ENCODE measurements at places on chromosomes 13 and 19.

- DNase-seq = no peak
Observed at GRCh38 chr13:21018220-21018619, 43.2 kb downstream of the LATS2 start.

DNA sequence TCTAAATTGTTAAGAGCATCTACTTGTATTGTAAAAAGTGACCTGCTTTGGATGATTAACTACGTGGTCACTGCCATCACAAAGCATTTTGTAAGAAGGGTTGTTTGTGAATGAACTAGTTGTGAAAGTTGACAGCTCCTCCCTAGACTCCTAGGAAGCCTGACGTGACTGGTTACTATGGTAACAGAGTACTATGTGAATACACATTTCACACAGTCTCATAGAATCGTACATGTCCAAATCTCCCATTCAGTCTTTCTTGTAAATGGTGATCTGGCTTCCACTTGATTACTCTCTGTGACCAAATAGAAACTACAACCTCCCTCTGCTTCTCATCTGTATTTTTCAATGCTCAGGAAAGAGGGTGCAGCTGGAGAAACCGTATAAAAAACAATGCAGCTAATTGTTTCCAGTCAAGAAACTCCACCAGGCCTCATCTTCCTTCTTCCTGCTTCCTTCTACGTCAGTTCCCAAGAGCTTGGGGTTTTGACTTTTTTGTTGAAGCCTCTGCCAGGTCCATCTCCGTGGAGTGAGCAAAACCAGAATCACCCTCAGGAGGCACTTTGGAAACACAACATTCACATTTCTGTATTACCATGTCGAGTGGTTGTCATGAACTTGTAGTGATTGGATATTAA, 83.4 kb downstream of the GPC6 start:
- DNase-seq = peak; percentile 1

GRCh38 chr19:40219721-40220276, 1.6 kb upstream of the TTC9B start:
- peak; percentile 7 for DNase-seq

- no peak for DNase-seq
Observed at GRCh38 chr13:67062160-67062559, 168.0 kb downstream of the PCDH9 start.

- DNase-seq = no peak
Observed at GRCh38 chr13:62040806-62041205, 625.2 kb upstream of the PCDH20 start.

GRCh38 chr13:101567841-101568240, 115.4 kb downstream of the ITGBL1 start:
- DNase-seq = no peak

DNA sequence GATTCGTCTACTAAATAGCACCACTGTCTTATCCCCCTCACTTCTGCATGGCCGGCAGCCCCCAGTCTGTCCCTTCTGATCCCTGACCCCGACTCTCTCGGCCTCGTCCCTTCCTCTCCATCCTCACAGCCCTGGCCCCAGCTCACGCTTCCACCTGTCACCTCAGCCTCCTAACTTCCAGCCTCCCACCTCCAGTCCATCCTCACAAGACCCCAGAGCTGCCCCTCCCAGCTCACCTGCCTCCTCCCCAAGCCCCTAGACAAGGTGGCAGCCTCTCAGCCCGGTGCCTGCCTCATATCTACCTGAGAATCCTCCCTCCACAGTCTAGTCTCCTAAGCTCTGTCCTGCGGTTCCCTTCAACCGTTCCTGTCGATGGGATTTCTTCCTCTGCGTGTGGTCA, 10.0 kb downstream of the KCNC3 start:
- no peak for DNase-seq

DNA sequence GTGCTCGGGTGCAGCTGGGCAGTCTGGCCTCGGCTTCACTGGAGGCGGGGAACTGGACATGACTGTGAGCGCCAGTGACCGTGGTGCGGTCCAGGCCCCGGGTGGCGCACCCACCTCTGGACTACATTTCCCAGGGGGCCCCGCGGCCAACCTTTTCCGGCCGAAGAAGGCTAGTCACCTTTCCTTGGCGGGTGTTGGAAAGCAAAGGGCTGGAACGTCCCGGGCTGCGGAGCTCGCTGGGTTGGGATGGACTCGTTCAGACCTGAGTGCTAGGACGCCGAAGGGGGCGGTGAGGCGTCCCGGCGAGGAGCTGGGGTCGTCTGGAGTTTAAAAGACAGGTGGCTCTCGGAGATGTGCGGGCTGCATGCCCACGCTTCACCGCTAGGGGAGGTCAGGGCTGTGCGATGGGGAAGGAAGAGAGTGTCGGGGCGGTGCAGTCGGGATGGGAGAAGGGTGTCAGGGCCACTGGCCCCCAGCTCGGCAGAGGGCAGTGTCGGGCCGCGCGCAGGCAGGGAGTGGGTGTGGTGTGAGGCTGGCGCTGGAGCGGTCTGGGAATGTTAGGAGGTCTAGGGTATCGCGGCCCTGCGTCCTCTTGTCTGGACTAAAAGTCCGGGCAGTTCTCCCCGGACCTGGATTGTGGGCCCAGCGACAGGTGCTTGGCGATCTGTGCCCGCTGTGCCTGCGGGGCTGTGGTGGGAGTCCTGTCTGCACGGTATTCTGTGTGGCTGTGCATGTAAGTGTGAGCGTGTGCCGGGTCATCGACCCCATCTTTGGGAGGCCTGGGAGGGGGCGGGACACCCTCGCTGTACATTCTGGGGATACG, 57.1 kb downstream of the ZNF568 start:
- DNase-seq = peak; percentile 77

DNA sequence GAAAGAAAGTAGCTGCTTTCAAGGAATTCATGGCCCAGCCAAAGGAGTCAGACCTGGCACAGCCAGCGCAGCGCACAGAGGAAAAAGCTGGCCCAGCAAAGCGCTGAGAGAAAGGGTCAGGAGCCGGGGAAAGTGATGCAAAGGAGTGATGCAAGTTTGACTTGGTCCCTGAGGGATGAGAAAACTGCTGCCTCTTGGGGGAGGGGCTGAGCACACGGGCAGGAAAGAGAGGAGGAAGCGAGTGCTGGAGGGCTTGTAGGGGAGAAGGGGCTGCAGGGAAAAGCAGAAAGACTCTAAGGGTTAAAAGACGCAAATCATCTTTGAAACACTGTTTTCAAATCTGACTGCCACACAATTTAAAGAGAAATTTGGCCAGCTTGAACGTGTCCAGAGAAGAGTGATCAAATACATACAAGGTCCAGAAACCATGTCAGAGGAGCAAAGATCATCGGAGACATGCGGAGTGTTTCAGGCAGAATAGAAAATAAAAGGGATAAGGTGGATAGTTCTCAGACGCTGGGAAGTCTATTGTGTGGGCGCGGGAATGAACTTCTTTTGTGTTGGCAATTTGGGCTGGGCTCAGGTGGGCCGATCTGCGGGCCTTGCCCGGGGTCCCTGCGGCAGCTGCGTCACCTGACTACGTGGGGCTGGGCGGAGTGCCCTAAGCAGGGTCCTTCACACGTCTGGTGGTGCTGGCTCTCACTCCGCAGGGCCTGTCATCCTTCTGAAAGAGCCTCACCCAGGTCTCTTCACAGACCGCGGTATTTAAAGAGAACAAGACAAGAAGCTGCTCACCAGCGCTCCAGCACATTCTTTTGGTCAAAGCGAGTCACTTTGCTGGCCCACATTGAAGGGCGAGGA, 18.1 kb downstream of the N4BP2L1 start:
- DNase-seq = no peak

DNA sequence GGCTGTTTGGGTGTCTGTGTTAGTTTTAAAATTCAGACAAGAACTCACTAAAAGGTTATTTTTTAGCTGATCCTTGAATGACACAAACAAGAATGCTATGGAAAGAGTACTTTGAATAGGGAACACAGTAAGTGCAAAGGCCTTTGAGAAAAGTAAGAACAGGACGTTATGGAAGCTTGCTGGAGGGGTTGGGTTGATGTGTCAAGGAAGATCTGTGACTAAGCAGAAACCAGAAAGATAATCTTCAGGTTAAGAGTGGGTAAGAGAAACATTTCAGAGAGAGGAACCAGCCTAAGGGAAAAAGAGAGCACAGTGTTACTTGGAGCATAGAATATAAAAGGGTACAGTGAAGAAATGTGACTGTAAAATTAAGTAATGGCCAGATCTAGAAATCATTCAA, 41.2 kb upstream of the TRPC4 start:
- no peak for DNase-seq

DNA sequence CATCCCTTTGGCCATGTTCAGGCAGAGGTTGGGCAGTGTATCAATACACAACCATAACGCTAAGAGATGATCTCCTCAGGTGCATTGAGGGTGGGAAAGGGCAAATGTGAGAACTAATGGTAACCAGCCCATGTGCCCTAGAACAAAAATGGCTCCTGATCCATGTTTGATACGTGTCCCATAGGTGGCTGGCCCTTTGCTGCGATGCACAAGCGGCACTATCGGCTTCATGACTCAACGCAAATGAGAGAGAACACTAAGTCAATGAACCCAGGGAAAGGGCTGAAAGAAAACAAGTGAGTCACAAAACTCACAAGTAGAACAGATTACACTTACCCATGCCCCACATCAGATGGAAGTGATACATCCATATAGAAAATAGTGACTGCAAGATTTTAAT, 201.7 kb downstream of the ABCC4 start:
- peak; percentile 7 for DNase-seq

- DNase-seq = no peak
Observed at GRCh38 chr19:20165971-20166592, 932 bp upstream of the ZNF486 start.

DNA sequence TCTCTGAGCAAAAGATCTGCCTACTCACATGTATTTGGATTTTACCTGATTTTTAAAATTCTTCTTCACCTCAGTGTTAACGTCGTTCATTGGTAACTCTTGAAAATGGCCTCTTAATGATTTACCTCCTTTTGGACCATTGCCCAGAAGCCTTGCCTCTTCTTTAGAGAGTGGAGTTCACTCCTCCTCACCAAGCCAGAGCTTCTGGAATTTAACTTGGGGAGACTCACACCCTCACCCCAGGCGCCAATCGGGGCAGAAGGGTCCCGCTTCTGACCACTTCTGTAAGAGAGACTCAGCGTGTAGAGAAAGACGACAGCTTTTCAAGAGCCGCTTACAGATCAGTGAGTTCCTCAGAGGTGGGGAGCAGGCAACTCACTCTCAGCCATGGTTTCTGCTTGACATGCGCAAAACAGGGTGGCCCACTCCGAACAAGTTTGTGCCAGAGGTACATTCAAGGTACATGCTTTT, 2.7 kb downstream of the PNMA8C start:
- DNase-seq = no peak

DNA sequence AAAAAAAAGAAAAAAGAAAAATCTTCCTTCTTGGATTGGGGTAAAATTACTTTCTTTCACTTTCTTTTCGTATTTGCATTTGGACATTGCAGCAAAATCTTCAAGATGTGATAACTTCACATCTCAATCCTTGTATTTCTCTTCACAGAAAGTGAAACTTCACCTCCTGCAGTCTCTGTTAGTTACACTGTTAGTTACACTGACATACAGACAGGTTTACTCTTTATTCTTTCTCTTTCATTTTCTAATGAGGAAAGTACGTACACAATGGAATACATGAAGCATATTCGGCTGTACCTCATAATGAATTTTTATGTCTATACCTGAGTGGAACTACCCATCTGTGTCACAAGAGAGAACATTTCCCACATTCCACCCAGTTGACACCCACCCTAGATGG, 459.1 kb upstream of the GPC6 start:
- DNase-seq = no peak

GRCh38 chr19:28142258-28142657, 1070.7 kb downstream of the UQCRFS1 start:
- no peak for DNase-seq

DNA sequence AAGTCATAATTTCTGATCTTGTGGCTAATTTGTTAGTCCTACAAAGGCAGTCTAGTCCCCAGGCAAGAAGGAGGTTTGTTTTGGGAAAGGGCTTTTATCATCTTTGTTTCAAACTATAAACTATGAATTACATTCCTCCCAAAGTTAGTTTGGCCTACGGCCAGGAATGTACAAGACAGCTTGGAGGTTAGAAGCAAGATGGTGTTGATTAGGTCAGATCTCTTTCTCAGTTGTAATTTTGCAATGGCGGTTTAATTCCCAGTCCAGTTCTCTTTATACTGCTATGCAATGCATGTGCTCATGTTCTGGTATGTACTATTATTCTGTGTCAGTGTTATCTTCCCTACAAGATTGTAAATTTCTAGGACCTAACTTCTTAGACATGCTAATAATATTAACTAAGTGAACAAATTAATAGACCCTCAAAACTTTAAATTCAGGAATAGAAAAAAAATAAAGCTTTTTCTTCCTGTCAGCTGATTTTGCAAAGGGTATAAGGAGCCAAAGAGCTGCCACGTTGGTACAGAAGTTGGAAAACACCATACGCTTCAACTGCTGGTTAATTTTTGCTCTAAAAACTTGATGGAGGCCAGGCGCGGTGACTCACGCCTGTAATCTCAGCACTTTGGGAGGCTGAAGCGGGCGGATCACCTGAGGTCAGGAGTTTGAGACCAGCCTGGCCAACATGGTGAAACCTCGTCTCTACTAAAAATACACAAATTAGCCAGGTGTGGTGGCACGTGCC, 1.3 kb upstream of the DNAJC15 start:
- no peak for DNase-seq

DNA sequence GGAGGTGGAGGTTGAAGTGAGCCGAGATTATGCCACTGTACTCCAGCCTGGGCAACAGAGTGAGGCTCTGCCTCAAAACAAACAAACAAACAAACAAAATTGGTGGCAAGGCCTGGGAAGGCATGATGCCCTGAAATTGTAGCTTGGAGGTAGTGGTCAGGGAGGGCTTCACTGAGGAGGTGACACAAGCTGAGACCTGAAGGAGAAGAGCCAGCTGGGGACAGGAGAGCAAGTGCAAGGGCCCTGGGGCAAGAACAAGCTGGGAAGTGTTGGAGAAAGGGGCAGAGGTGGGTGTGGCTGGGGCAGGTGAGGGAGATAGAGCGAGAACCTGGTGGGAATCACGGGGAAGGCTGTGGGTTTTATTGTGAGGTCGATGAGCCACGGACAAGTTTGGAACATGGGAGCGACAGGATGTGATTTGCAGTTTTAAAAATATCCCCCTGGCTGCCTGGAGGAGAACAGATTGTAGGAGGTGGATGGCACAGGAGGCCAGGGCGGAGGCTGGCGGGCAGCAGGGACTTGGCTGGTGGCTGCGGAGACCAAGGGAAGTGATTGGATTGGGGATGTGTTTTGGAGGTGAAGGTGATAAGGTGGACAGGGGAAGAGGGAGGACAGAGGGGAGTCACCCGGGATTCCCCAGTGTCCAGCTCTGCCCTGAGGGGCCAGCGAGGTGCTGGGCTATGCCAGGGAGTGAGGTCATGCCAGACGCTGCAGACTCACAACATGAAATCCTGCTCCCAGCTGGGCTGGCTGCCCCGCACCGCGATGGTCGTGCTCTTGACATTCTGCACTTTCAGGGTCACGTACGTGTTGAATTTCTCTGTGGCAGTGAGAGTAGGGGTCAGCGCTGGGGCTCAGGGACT, 14.0 kb downstream of the UNC13A start:
- DNase-seq = no peak

DNA sequence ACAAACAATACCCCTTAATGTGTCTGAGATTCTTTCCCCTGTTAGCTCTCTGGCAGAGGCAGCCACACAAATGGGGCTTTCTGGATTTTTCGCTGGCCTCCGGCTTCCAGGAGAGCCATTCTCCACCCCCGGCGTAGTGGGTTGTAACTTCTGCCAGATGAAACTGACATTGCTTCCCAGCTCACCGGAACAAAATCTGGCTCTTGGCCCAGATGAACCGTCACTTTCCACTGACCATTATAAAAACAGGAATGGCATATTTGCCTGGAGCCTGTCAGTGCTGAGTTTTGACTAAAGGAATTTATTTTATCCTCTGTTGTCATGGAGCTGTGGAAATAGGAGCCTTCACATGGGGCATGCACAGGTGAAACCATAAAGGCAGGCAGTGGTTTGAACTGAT, 120.6 kb upstream of the GPR12 start:
- no peak for DNase-seq

GRCh38 chr13:51958217-51958547, 53.1 kb downstream of the ATP7B start:
- DNase-seq = no peak

Measured in activated CD4-positive, alpha-beta T cell treated with anti-CD3 and anti-CD28 coated beads, Interleukin-10, Interleukin-2, amounts not matched to agents 100 ng/mL and 50 ng/mL, durations not matched to agents 16 hours and 8 hours (primary cell).